ENCODE measurements at places on chromosomes 12 and 14. TPM values are rescaled to one million over a fixed set of nuclear protein-coding genes. Genes with fewer than 3 reads are reported as not detected.

Gene HPD
- not detected for total RNA-seq

DNA sequence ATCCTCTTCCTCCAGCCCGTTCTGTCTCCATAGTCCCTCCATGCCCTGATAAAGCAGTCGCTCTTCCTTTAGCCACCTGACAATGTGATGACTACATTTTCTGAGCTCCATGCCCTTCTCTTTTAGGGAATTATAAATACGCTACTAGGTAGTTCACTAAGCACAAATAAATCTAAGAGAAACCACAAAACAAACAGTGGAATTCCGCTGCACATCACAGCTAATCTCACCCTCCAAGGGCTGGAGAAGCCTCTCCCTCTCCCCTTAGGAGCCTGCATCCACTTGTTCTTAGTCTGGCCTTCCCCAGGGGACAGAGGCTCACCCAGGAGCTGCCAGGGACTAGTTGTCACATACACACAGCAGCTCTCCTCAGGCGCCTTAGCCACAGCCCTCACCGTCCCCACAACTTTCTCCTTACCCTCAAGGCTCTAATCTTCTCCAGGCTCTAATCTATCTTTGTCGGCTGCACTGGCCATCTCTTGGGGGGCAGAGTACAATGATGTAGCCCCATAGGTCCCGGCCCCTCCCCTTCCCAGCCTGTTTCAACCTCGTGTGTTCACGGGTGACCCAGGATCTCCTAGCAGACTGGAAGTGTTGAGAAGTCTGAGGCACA lies 55.9 kb upstream of the GPR68 start:
- DNase-seq, result no peak

- no peak for DNase-seq
Observed at GRCh38 chr12:2583642-2584401, 210.9 kb upstream of the FKBP4 start.

GRCh38 chr14:28766469-28766955 lies at the start of gene FOXG1:
Gene FOXG1 (plus strand): TSS chr14:28766787. CDS start chr14:28767280, 493 bp downstream.
- no peak for DNase-seq

DNA sequence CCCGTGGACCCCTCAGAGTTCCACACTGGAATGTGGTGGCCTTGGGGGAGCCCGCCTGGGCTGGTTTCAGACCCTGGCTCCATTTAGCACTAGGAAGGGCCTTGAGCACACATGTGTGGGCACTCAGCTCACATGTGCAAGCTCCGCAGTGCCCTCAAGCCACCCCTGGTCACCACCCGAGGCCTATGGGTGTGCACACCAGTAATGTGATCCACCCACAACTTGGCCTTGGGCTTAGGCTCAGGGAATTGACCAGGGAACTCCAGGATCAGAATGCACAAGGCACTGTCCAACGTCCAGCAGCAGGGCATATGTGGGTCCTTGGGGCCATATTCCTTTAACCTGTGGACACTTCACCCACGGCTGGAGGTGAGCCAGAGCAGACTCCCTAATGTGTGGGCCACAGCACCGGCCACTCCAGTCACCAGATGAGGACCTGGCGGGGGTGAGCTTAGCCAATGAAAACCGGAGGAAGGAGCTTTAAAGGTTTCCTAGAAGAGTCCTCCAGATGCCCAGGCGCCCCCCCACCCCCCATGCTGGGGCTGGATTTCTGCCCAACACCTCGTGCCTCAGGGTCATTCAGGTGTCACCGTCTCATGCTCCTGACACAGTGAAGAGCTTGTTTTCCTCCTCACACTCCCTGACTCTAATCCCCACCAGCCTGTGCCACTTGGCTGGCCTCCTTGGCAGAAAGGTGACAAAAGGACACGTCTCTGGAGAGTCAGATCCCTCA lies 209.2 kb downstream of the ZFP36L1 start:
- no peak for DNase-seq

DNA sequence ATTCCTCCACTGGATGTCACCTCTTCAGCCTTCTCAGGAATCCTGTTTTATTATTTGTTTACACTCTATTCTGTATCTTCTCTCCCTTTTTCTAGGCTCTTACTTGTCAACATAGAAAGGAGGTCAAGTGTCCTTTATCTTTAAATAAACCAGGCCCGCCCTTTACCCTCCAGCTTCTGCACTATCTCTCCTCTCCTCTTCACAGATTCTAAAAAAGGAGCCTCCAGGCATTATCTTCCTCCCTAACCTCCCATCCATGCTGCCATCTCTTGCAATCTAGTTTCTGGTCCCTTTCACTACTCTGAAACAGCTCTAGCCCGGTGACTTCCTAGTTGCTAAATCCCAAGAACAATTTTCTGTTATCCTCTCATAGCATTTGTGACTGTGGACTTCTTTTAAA lies 24.1 kb upstream of the ARID2 start:
- DNase-seq, result peak; percentile 28

DNA sequence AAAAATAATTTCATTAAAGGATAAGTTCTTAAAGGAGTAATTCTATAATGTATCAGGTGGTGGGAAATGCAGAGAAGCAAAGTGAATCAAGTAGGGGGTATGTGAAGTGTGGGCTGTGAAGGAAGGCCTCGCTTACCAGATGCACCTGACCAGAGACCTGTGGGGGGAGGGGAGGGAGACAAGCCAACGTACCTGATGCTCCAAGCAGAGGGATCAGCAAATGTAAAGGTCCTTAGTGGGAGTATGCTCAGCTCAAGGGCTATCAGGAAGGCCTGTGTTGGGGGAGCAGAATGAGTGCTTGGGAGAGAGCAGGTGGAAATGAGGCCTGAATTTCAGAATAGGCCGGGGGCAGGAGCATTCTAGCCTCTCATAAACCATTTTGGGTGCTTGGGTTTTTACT lies 57.1 kb downstream of the ANO4 start:
- DNase-seq, result no peak

GRCh38 chr12:115267891-115268290 lies 583.9 kb upstream of the TBX3 start:
- no peak for DNase-seq

DNA sequence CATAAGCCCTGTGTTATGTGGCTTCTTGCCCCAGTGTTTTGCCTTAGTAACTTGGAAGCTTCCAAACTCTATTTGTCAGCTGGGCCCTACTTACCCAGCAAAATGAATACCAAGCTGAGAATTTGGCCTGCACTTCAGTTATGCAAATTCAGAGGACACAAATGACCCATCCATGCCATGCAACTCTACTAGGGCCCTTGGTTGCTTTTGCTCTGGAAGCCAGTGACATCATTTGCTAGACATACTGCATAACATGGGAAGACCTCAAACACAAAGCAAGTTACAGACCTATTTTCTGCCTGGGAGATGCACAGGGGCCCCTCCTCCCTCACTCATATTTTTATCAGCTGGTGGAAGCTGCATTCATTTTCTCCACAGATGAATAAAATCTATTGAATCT lies 90.2 kb upstream of the PPM1H start:
- DNase-seq, result no peak

- DNase-seq, result no peak
Observed at GRCh38 chr14:67440513-67440912, 28.5 kb upstream of the PLEK2 start.
